ENCODE measurements at places on chromosomes 13 and 19.

DNA sequence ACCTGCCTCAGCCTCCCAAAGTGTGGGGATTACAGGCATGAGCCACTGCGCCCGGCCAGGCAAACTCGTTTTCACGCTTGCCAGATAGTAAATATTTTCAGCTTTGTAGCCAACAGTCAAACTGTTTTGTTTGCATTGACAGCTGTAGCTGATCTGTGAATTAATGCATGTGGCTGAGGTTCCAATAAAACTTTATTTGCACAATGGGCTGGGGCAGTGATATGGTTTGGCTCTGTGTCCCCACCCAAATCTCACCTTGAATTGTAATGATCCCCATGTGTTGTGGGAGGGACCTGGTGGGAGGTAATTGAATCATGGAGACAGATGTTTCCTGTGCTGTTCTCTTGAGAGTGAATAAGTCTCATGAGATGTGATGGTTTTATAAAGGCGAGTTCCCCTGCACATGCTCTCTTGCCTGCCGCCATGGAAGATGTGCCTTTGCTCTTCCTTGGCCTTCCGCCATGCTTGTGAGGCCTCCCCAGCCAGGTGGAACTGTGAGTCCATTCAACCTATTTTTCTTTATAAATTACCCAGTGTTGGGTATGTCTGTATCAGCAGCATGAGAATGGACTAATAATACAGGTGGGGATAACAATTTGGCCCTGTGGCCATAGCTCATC is 22.4 kb upstream of the RANBP3 start:
- DNase-seq, result no peak

DNA sequence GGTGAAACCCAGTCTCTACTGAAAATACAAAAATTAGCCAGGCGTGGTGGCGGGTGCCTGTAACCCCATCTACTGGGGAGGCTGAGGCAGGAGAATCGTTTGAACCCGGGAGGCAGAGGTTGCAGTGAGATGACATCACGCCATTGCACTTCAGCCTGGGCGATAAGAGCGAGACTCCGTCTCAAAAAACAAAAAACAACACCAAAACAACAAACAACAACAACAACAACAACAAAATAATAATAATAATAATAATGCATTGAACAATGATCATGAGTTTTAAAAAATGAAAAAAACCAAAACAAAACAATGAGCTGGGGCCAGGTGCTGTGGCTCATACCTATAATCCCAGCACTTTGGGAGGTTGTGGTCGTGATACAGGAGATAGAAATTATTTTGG is 23.1 kb upstream of the HOMER3 start:
- no peak for DNase-seq

- no peak for DNase-seq
Observed at GRCh38 chr19:17323964-17324332, 10.7 kb downstream of the ANO8 start.

DNA sequence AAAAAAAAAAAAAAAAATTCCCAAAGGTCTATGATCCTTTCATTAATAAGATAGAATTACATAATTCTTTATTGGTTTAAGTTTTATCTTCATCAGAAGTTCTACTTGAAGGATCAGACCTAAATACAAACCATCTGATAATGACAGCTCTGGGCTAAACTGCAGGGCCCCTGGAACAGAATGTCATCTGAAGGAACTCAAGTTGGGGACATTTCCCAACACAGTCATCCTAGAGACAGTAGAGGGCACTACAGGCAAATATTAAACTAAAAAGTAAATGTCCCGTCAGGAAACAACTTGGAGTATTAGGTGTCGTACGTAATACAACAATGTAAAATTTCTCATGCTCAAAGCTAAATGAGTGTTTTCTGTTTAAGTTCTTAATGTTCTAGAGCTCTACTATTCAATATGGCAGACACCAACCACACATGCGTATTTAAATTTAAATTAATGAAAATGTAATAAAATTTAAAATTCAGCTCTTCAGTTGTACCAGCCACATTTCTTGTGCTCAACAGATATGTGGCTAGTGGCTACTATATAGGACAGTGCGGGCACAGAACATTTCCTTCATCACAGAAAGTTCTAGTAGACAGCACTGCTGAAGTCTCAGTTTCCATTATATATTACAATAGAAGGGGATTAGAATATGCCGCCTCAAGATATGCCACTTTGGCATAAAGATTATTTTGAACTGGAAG is 21.8 kb upstream of the NAXD start:
- DNase-seq, result no peak

DNA sequence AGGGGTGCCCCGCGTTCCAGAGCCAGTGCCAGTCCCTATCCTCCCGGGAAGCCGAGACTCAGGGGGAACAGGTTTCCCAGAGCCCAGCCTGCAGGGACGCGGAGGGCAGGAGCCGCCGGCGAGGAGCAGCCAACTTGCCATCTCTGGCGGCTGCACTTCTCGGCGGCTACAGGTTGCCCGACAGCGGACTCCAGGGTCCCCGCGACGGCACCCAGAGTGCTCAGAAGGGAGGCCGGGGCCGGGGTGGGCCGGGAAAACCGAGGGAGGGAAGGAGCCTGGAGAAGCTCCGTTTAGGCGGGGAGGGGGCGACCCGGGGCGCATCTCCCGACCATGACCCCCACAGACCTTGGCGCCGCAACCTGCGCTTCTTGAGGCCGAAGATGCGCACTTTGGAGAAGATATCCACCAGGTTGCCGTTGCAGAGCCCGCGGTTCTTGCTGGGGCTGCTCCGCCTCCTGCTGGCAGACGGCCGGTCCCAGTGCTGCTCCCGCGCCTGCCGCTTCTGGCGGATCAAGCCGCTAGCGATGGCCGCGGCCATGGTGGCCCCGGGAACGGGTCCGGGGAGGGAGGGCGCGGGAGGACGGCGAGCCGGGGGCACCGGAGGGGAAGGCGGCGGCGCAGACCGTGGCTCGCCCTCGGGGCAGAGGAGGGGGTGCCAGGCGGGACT is 463.8 kb downstream of the ITGBL1 start:
- DNase-seq, result no peak
